ENCODE measurements at places on chromosomes 4 and X.
A peak's percentile ranks its signal among the peaks of the same experiment; 100 is the strongest.

DNA sequence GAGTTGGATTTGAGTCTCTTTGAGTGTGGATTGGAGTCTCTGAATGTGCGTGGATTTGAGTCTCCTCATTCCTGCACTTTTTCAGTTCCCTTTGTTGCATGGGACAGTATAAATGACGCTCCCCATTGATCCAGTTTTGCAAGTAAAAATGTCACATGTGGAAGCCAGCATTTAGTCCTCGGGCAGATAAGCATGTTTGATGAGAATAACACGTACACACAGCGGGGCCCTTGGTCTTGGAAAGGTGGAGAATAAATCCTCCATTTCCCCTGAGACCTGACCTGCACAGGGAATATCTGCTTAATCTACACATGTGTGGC lies 8.1 kb downstream of the P2RY8 start:
- ATAC-seq = no peak

DNA sequence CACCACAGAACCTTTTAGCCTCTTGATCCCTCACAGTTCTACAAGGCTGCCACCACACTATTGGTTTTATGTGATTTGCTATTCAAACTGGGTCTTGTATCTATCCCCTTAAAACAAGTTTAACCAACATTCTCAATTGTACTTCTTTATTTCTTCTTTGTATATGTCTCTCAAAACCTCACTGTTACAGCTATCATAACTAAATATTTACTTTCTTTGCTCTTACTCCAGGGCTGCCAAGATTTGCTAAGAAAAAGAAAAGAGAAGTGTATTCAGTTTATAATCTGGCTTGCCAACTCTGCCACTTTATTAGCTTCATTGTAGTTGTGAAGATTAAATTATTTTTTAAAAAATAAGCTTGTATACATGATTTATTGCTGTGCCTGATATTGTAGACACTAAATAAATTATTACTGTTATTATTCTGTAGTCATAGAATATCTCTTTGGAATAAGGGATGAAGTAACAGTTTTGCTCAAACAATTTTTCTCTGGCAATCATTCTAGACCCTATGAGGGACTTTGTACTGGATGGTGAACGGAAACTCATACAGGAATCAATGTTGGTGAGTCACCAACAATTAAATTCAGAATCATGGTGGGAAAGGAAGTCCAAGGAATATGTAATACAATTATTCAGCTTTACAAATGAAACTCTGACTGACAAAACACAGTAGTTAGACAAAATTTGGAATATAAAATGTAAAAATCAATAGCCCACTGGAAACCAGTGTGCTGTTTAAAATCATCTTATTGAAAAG lies 127.1 kb upstream of the DCAF8L1 start:
- no peak for ATAC-seq

DNA sequence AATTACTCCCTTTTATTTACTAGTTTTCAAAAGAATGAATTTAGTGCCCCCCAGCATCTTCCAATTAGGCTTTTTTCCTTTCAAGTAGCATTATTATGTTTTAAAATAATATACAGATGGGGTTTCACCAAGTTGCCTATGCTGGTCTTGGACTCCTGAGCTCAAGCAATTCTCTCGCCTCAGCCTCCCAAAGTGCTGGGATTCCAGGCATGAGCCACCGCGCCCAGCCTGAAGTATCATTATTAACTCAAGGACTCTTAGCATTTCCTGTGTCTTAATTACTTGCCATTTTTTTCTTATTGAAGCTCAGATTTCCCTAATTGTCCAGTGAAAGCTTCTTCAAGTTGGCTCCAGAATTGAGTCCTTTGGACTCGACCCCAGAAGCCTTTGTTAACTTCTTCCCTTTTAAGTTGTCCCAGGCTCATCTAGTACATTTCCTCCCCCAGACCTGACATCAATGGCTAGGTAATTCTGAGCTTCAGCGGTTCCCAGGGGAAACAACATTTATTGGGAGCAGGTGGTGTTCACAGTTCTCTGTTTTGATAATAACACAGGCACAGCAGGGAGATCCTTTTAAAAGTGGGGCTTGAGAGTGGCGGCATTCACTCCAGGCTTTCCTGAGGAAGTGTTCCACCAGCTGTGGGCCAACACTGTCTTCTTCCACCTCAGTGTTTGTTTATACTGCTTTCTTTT lies 10.0 kb downstream of the SAT1 start:
- no peak for ATAC-seq

DNA sequence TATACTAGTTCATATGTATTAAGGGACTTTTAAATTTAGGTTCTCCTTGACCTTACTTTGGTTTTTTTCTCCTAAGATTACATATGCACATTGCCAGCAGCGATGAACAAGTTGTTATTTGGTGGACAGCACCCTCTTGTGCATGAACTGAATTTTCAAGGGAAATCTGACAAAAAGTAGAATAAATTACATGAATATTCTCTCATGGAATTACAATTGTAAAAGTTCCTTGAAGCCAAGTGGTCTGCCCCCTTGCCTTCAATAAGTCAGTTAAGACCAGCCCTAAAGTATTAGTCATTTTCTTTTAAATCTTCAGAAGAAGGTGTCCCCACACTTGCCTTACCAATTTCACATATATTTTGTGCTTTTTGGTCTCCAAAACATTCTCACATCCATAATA lies 30.7 kb upstream of the SMARCA5 start:
- peak; percentile 29 for ATAC-seq

DNA sequence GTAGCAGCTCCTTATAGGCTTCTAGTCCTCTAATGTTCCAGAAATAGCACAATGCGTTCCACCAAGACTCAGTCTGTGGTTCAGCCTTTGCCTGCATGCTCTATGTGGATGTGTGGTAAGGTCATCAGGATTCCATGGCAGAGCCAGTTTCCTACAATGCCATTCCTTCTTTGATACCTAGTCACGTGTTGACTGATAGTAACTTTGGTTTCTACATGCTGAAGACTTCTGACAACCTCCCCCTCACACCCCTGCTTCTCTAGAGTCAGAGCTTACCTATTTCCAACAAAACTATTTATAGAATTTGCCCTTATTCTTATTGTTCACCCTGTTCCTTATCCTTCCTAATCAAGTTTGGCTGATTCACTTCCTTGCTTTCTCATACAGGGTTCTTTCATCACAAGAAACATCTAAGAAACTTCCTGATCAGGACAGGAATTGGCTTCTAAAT lies 81.1 kb downstream of the CT47B1 start:
- ATAC-seq = no peak

GRCh38 chr4:89685690-89686089 lies 151.3 kb downstream of the SNCA start:
- no peak for ATAC-seq

Data from esophagus mucosa (tissue), 1 donor.